ENCODE measurements at places on chromosomes 7 and 10. TPM values are rescaled to one million over a fixed set of nuclear protein-coding genes. Genes with fewer than 3 reads are reported as not detected.

DNA sequence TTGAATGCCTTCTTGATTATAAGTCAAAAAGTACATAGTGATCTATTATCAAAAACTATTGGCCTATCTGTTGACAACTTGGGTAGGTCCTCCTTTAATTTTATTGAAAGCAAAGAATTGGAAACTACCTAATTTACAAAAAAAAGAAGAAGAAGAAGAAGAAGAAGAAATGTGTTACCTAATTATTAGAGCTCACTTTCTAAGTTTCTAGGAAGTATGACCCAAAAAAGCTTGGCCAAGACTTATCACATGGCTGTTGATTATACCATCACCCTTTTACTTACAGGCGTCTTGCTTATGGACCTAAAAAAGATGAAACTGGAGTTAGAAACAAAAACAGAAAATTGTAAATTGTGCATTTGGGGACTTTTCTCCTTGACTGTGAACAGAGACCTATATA, 81.8 kb upstream of the PIK3CG start:
- no peak for DNase-seq

DNA sequence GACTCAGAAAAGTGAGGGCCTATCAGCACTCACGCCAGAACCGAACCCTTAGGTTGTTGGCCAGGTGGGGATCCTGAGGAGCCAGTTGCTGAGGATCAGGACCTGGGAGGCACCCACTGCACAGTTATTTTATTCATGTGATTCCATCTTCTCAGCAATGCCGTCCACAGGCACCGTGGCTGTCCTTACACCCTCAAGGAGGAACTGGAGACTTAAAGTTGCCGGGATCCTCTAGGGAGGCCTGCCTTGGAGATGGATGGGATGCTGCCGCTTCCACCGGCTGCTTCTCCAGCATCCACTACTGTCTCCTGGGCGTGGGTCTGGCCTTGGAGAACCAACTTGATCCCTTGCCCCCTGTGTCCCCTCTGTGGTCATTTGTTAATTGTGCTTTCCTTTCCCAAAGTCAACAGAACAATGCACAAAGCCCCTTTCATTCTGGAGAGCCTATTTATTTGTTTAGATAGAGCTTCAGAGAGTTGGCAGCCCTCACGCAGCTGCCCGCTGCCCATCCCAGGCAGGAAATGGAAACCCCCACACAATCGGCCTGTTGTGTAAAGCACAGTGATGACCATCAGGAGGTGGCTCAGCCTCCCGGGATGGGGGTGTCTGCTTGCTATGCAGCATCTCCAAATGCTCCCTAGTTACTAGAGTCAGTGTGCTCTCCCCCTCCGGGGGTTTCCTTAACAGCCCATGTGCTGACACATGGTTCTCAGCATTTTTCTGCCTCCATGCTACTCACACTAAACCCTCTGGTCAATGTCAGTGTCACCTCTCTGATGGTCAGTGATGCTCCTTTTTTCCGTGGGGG, 52.9 kb upstream of the IGFBP3 start:
- DNase-seq, result no peak

- no peak for DNase-seq
These were observed 19.2 kb downstream of the DUSP5 start for GRCh38 chr10:110516815-110517492.

- DNase-seq, result no peak
These were observed 17.9 kb upstream of the HMX3 start for GRCh38 chr10:123117644-123118417.

DNA sequence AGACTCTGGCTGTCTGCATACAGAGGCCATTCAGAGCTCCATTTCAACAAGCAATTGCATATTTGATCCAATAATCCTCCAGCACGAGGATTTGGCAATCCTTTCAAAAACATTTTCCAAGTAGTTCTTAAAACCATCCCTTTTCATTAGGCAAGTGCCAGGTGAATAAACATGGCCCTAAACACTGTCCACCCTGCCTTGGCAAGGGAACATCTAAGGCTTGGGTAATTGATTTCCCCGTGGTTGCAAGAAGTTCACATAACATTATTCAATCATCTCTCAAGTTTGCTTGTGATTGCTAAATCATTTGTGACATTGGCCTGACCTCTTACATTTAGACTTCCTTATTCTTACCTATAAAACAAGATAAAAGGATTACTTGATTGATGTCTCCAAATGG, 175.2 kb downstream of the CTTNBP2 start:
- DNase-seq, result no peak

The ACBD5 gene
- total RNA-seq, result 39.7 TPM

DNA sequence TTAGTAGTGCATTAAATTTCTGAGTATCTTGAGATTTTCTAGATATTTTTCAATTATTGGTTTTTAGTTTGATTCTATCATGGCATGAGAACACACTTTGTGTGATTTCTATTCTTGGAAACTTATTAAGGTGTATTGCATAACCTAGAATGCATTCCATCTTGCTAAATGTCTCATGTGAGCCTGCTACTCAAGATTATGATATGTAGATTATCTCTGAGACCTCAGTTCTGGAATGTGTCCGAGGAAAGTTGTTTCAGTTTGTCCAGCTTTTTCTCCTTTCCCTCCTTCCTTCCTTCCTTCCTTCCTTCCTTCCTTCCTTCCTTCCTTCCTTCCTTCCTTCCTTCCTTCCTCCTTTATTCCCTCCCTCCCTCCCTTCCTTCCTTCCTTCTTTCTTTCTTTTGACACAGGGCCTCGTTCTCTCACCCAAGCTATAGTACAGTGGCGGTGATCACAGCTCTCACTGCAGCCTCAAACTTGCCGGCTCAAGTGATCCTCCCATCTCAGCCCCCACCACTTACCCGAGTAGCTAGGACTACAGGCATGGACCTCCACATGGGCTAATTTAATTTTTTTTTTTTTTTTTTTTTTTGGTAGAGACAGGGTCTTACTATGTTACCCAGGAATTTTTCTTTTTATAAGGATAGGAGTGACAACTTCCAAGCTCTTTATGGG, 7.6 kb downstream of the ITPRID1 start:
- no peak for DNase-seq

DNA sequence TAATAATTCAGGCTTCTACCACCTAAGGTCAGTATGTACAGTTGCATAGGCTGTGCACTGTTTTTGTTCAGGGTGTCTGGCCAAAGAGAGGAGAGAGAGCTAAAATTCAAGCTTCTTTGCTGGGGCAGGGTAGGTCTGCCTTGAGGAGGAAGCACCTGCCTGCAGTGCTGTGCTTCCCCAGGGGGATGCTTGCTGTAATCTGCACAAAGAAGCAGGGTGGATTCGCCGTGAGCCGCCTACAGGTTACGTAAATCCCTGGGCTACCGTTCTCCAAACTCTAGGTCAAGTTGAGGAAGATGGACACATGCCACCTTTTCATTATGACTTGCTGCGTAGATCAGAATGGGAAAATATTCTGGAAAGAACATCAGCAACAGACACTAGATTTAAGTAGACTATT, 543.3 kb downstream of the TNS3 start:
- no peak for DNase-seq

The MRC1 gene
- 73.4 TPM for total RNA-seq

DNA sequence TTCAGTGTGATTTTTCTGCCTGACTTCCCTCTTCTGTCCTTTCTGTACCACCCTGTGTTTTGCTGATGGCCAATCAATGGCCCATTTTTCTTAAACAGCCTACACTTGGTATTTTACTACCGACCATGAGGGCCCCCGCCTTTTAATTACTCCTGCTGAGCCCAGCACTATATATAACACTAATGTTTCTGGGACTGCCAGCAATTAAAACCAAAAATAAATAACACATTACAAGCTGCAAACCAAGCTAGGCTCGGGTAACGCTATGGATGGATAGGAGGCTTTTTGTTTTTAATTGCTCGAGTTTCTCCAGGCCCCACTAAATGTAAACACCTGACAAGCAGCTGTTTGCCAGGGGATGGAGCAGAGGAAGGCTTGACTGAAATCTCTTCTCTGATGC, 915.4 kb upstream of the AUTS2 start:
- DNase-seq, result no peak

DNA sequence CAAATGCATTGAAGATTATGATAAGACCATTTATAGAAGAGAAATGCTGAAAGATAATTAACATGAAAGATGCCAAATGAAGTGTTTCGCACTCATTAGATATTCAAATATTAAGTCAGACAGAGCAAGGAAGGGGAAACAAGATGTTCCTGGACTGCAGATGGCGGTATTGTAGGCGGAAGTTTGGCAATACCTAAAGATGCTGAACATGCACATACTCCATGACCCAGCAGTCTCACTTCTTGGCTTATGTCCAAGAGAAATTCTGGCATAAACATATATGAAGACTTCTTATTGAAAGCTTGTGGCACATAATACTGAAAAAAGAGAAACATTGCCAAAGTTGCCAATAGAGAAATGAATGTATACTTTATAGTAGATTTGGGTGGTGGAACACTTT, 325.4 kb upstream of the SEMA3C start:
- DNase-seq, result no peak

GRCh38 chr10:91741356-91741755, 56.9 kb upstream of the TNKS2 start:
- DNase-seq, result no peak

The FLNC gene
- 5.7 TPM for total RNA-seq

- DNase-seq, result no peak
These were observed 39.3 kb downstream of the RAPGEF5 start for GRCh38 chr7:22317632-22318031.

GRCh38 chr7:3861386-3861785, 560.3 kb downstream of the SDK1 start:
- DNase-seq, result no peak

DNA sequence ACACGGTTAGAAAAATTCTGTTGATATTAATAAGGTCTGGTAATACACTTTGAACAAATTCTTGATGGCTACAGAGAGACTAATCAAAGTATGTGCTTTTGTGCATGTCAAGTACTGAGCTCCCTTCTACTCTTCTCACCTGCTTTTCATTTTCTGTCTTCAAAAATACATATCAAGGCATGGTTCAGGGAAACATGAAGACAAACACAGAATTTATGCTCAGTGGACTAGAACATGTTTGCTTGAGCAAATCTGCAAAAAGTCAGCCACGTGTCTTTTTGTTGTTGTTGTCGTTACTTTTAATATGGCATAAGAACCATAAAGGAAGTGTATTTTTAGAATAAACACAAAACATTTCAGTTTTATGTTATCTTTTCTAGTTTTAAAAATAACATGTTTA, 21.9 kb downstream of the CDK13 start:
- no peak for DNase-seq

The MRPS33 gene
- 39.4 TPM for total RNA-seq

GRCh38 chr7:45921699-45922519, 837 bp upstream of the IGFBP3 start:
- peak; percentile 68 for DNase-seq

GRCh38 chr7:89246196-89246595, 450.7 kb upstream of the TEX47 start:
- no peak for DNase-seq

- DNase-seq, result no peak
These were observed 148.8 kb upstream of the AGR3 start for GRCh38 chr7:17030559-17030958.

GRCh38 chr7:104820836-104821535, 193.0 kb upstream of the KMT2E start:
- no peak for DNase-seq

DNA sequence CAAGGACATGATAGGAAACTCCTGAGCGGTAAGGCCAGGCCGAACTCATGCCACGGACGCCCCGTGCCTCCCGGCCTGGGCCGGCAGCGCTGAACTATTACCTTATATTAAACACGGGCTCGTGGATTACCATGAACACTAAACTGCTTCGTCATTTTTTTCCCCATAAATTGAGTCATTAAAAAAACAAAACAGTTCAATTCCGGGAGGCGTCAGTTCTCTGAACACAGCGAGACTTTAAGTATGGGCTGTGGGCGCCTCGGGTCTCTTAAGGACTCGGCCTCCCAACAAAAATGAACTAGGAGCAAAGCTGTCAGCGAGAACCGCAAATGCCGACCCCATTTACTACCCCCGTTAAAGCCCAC, 519 bp downstream of the PITRM1 start:
- peak; percentile 27 for DNase-seq

The SUFU gene
- 5.4 TPM for total RNA-seq

The TAS2R41 gene
- total RNA-seq, result not detected

The GOLGA7B gene
- total RNA-seq, result under 0.01 TPM

DNA sequence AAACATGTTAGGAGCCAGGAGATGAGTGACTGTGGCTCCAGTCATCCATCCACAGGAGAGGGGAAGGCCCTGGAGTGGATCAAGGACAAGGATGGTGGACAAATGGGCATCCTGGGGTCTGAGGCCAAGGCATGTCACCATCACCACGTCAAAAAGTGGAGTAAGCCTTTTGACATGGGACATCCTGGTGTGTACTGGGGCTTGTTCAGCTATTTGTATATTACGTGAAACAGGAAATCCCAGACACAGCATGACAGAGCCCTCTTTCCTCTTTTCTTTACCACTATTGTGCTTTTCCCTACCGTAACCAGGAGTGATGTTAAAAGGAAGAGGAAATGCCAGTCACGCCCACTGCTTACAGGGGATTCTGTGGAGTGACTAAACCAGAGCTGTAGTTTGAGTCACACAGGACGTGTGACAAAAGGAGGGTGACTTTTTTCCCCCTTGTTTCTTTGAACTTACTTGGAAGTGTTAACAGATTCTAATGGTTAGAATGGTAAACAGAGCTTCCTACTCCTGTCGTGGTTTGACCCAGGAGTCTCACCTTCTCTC, 15.4 kb downstream of the ACSL5 start:
- DNase-seq, result peak; percentile 14

The ZNF804B gene
- total RNA-seq, result 18.3 TPM

GRCh38 chr7:144437370-144438191, 34.1 kb upstream of the NOBOX start:
- DNase-seq, result peak; percentile 48

DNA sequence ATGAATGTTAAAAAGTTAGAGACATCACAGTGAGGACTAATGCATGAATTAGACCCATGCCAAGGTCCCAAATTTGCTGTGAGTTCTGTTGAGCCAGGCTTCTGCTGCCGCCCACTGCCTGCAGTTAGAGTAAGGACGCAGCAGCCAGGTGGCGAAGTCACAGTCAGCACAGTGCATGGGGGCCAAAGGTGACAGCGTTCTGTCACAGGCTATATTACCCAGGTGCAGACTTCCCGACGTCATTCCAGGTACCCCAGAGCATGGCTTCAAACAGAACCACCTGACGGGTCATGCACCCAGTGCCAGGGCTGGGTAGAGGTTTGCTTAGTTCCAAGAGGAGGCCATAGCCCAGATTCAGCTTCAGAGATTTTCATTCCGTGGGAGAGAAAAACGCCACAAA, 33.9 kb upstream of the HMX3 start:
- DNase-seq, result no peak

- DNase-seq, result no peak
These were observed 7.7 kb upstream of the RET start for GRCh38 chr10:43069211-43069515.

The GNAT3 gene
- not detected for total RNA-seq

- DNase-seq, result no peak
These were observed 139.8 kb downstream of the MYOF start for GRCh38 chr10:93342366-93342765.

The CADPS2 gene
- total RNA-seq, result 32.1 TPM

All from thyroid gland (tissue), 4 donors.